ENCODE measurements at places on chromosomes 12 and 14. TPM values are rescaled to one million over a fixed set of nuclear protein-coding genes. Genes with fewer than 3 reads are reported as not detected.

GRCh38 chr12:123250471-123251383 lies 17.5 kb downstream of the MTRFR start:
- peak; percentile 66 for DNase-seq

GRCh38 chr14:22184157-22184829 lies 404.7 kb downstream of the DAD1 start:
- DNase-seq = no peak

GRCh38 chr14:61103541-61104339 lies 122.7 kb downstream of the SLC38A6 start:
- peak; percentile 97 for DNase-seq

DNA sequence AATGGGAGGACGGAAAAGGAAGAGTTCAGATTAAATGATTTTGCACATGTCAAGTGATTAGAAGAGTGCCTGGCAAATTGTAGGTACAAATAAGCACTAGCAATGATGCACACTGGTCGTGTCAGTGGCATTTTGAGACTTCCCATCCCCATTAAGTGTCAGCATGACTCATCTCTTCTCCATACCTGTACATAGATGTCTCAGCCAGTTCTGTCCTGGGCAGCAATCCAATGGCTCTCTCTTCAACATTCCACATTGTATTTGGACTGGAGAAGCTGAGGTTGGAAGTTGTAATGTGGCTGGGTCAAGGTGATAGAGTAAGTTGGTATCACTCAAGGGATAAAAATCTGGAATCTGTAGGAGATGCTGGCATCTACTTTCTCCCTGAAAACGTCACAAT lies 742.7 kb downstream of the VRK1 start:
- DNase-seq = no peak

GRCh38 chr14:23375527-23376251 lies 1.2 kb upstream of the CMTM5 start:
- no peak for DNase-seq

DNA sequence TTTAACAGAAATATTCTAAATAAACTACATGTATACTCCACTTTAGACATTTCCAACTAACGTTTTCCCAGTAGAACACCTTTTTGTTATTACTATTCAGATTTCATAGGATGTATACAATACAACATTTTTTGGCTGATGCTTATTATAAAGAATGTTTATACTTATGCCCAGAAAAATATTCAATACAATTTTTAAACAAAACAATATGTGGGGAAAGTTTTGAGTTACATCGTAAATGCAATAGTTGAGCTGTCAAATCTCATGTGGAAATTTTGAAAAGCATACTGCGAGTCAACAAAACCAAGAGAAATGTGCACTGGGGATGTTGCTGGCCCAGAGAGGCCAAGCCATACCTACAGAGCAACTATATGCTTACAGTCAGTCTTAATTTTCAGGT lies 18.2 kb upstream of the MON2 start:
- no peak for DNase-seq

DNA sequence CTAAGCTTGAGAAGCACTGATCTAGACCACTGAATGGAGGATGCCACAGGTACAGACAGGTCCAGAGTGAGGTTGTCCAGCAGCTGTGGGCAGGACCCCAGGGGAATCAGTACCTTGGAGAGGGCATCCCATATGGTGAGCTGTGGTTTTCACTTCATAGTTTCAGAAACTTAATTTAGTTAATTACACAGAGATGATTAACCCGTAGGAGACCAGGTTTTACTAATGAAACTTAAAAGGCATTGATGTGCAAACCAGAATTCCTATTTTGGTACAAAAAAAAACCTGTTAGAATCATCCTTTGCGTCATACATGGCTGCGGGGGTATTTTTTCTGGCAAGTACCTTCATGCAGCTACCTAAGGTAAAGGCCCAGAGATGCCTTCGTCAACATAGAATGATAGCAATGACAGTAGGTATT lies 159.3 kb downstream of the DACT1 start:
- no peak for DNase-seq

The RASAL1 gene
- 0.24 TPM for total RNA-seq

The FCF1 gene
- 15.4 TPM for total RNA-seq

Measured in umbilical cord (tissue), 2 donors.